ENCODE measurements at places on chromosomes 13 and 19.

GRCh38 chr13:113489549-113490495 is 689 bp downstream of the DCUN1D2 start:
- no peak for DNase-seq

DNA sequence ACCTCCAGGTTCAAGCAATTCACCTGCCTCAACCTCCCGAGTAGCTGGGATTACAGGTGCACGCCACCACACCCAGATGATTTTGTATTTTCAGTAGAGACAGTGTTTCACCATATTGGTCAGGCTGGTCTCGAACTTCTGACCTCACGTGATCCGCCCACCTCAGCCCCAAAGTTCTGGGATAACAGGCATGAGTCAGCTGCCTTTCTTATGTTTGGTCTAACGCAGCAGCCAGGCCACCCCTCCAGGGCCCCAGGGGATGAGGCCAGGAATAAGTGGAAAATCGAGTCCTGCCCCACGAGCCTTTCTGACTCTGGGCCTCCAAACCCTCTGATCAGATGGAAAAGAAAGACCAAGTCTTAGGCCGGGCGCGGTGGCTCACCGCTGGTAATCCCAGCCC is 44.5 kb downstream of the CERS4 start:
- no peak for DNase-seq

DNA sequence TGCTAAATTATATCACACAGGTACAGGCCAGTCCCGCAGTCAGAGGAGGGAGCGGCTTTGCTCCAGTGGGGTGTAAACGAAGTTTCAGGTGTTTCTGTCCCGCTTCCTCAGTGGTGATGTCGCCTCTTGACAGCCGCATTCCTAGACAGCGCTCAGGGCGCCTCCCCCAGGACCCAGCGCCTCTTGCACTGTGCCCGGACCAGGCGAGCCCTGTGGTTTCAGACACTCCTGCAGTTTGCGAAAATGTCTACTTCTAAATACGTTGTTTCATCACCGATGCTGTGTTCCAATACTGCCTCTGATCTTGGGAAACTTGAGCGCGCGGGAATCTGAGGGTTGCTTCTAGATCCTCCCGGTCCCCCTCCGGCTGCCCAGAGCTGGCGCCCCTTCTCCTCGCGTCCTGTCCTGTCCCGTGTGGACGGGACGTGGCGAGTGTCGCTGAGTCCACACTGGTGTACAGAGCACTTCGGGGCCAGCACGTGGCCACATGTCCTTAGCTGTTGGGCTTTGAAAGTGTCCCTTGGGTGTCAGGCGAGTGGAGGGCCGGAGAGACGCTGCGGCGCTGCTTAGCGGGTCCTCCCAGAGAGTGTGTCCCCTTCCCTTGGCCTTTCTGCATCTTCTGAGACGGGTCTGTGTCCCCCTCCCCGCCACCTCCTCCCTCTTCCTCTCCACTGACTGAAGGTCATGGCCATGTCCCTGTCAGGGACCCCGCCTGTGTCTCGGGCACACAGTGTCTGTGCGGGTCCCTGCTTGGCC is 14.6 kb upstream of the RPS15 start:
- no peak for DNase-seq

DNA sequence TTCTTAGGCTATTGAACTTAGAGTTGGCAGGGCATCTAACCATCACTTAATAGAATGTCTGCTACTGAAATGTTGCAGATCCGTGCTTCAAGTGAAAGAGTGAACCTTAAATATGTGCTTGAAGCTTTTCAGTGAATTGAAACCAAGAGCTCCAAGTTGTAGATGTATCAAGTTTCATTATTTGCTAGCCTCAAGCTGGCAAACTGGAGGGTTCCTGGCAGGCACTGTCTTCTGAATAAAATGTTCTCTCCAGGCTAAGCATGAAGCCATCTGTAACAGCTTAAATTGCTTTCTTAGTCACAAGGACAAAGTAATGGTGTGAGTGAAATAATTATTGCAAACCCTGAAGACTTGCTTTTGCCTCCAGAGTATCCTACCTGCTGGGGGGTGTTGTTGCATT is 415.0 kb upstream of the SPRY2 start:
- no peak for DNase-seq

DNA sequence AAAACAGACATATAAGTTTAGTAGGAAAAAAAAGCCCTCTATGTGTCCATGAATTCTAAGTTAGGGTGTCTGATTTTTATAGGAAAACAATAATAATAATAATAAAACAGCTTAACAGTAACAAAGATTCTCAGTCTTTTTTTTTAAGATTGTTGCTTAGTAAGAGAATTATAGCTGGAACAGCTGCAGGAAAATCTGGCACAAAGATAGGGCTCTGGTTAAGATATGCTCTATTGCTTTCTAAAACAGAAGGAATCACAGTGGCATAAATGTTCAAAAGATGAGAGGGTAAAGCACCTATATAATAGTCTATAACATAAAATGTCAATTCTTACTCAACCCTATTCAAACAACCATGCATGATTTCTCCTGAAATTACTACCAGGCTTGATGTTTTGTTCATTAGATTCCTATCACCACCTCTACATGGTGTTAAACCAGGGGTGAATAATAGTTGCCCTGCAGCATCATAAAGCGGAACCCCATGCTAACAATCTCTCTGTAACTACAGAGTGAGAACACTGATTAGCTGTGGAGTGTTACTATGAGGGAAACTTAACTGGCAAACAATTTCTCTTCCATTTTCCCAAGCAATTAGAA is 541.4 kb upstream of the MIR17HG start:
- no peak for DNase-seq

GRCh38 chr13:27005556-27005955 is 166.1 kb downstream of the USP12 start:
- no peak for DNase-seq

DNA sequence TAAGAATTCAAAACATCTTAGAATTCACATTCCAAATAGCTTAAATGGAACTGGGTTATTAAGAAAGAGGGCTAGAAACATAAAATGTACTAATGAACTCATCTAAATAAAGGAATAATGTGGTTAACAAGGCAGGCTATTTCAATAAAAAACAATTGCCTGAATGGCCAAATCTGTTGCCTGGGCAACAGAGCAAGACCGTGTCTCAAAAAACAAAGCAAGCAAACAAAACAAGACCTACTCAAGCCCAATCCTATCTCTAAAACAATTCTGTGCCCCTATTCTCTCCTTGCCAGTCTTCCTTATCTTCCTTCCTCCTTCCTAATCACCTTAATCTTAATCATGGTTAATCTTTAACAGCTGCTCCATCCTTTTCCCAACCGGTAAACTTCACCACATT is 12.1 kb downstream of the IGFL1 start:
- no peak for DNase-seq

DNA sequence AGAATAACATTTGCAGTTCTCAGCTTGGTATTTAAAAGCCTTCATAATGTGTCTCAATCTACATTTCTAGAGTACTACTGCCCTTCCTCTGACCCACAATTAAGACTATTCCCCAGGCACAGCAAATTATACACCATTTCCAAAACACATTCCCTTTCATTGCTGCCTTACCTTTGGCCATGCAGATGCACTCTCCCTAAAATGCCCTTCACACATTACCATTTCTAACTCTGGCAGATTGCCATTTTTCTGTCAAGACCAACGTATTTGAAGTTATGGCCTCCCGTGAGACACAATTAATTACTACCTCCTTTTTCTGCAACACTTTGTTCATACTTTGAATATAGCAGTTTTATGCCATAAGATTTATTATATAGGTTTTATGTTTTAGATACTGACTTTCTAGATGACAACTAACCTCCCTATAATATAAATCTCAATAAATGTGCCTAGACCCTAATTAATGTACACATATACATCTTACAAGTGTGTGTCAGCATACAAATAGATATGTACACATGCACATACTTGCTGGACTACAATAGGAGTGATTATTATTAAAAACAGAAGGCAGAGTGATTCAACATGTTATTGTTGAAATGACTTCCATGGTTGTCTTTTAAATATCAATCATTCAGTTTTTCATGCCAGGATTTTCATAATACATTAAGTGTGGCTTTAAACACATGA is 2902.5 kb downstream of the PCDH9 start:
- DNase-seq = no peak

DNA sequence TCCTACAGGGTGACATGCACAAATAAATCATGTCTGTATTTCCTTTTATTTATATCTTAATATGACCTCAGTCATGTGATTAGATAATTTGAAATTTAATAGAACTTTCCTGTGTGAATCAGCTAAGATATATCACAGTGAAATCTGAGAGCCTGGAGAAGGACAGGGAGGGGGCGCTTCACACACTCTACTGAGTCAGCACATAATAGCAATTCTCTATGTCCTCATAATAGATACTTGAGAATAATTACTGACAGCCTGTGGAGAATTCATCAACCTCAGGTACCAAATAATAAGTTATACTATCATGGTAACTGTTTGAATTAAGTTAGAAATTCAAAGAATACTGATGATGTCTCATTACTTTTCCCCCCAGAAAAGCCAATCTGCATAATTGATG is 98.0 kb upstream of the SLC10A2 start:
- DNase-seq = no peak

- no peak for DNase-seq
Observed at GRCh38 chr13:80802946-80803345, 462.0 kb upstream of the SPRY2 start.

GRCh38 chr13:53321296-53321801 is 292.7 kb downstream of the OLFM4 start:
- no peak for DNase-seq

All from CD8-positive, alpha-beta T cell (primary cell).